Lung microvascular endothelial cell (primary cell): ENCODE measurements at places on chromosomes 16 and 17.

DNA sequence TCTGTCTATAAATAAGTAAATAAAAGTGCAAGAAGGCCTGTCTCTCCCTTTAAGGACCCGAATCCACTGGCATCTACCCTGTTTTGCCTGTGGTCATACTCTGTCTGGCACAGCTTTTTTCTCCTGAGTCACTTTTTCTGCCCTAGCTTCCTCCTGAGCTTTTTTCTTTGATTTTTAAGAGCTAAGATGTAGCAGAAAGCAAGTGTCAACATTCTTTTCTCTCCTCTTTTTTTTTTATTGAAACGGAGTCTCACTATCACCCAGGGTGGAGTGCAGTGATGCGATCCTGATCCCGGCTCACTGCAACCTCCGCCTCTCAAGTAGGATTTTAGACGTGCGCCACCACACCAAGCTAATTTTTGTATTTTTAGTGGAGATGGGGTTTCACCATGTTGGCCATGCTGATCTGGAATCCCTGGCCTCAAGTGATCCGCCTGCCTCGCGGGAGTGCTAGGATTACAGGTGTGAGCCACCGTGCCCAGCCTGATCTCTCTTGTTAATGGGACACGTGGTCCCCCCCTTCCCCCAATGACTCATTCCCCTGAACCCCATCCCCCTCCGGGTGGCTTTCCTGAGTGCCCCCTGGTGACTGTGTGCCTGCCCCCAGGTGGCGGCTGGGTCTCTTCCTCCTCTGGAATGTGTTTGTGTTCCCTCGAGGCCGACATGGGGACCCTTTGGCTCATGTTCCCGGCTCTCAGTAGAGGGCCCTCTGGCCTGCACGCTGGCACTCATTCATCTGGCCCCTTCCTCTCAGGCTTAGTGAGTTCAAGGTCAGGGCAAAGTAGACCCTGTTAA lies 14.2 kb downstream of the C16orf90 start:
- DNase-seq = no peak

GRCh38 chr16:457732-458400 lies 32.4 kb downstream of the RAB11FIP3 start:
- DNase-seq = peak; percentile 97

GRCh38 chr16:19389246-19389645 lies 28.4 kb upstream of the TMC5 start:
- DNase-seq = peak; percentile 22

- no peak for DNase-seq
Measured at GRCh38 chr16:14528306-14528705, 101.8 kb downstream of the PARN start.

DNA sequence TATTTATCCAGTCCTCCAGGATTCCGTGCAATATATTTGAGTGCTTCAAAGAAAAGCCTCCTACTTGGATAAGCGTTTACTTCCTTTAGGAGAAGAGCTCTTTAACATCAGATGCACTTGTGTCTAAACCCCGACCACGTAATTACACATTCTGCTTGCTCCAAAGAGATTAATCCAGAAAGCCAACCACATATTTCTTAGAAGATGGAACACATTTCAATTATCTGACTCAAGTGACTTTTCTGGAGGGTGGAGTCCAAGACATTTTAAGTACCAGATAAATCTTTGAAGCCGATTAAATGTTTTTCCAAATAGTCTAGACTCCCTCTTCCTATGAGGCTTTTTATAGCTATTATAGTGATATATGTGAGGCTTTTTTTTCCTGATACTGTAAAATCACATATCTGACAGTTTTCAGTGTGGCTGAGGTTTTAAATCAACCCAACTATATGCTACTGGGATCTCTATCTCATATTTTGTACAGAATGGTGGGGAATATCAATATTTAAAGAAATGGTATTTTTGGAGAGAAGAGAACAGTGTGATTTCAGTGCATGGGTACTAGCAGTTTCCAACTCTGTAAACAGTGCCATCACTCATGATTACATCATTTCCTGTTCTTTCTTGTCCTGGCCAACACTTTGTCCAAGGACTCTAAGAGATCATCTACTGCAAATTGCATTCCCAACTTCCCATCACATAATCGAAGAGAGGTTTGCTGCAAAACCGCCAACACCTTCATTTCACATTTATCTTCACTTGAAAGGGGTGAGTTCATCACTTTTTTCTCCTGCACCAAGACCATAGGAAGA lies 192.4 kb upstream of the HSBP1 start:
- DNase-seq = peak; percentile 28

DNA sequence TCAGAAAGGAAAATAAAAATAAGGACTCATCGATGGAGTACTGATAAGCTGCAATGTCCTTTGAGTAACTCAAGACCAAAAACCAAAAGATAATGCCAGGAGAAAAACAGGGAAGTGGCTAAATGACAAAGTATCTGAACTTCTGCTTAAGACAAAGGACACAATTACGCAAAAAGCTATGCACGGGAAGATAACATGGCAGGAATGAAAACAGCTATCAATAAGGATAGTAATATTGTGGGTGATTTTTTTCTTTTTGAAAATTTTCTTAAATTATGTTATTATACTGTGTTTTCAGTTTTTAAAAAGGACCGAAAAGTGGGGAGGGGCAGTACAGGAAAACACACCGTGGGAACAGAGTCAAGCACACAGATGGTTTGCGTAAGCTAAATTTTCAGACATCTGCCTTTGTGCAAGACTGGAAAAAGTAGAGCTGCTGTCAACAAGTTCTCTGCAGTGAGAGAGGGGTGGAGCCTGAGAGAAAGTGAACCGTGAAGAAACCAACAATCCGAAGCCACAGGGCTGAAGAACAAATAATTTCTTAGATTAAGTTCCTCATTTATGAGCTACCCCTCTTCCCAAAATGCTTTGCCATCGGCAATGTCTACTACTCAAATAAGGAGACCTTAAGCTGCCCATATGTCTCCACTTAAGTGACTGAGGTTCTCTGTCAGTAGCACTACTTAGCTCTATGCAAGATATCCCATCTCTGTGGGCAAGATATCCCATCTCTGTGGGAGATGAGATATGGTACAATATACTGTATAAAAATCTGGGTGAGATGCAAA lies 99.9 kb upstream of the CORO6 start:
- peak; percentile 42 for DNase-seq

DNA sequence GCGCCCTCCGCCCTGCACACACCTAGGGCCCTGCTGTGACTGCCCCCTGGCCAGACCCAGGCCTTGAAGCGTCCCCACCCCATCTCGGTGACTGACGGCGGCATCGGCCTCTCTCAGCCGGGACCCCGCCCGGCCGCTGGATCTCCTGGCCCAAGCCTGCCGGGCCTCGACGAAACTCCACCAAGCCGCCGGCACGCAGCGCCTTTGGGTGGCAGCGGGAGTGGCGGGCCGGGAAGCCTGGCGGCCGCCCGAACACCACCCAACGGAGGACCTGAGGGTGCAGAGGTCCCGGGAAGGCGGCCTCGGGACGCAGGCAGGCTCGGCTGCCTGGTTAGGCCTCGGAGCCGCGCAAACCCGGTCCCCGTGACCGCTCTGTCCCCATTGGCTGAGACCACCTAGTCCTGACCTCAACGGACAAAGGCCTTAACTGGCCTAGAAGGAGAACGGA lies 12.0 kb upstream of the TMEM97 start:
- DNase-seq = no peak

DNA sequence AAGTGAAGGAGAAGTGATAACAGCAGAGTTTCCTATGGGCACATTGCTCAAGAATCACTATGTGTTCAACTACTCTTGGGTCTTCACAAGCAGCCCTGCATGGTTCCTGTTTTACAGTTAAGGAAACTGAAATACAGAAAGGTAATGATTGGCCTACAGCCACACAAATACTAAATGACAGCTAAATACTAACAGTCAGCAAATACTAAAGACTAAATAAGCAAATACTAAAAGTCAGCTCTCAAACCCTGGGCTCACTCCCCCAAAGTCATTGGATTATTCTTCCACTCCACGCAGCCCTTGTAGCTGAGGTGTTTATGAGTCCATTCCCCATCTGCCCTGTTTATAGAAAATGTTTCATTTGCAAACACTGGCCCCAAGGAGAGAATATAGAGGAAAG lies 372.7 kb upstream of the CDH11 start:
- no peak for DNase-seq

DNA sequence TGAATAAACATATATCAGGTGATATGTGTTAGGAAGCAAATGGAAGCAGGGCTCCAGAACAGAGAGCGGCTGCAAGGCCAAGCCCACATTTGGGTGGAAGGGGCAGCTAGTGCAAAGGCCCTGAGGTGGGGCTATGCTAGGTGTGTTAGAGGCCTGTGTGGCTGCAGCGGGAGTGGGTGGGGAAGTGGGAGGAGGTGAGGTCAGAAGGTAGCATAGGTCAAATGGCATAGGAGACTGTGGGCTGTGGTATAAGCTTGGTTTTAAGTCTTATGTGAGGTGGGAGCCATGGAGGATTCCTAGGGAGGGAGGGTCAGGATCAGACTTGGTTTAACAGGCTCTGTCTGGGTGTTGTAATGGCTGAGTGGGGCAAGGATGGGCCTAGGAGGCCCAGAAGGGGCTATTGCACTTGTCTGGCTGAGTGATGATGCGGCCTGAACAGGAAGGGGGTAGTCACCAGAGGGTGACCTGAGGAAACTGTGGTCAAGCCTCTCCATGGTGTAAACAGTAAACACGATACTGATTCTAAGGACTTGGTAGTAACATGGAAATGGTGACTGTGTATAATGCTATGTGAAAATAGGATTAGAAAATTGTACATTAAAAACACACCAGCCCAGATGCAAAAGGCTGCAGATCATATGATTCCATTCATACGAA lies 31.1 kb downstream of the RAI1 start:
- DNase-seq = peak; percentile 71

DNA sequence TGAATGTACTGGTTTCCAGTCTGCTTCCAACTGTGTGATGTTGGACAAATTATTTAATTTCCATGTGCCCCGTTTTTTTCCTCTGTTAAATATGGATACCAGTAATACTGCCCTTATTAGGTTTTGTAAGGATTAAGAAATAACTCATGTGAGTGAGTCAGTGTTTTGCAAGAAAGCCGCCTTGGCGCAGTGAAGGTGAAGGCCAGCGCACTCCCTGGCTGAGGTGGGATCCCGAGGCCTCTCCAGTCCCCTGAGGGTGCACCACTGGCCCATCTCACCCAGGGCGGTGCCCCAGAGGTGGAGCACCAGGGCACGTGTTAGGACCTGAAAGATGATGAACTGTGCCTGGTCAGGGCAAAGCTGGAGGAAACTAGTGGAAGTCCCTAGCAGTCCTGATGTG lies 43.5 kb downstream of the PHKB start:
- DNase-seq = no peak
